ENCODE measurements at places on chromosomes 2 and 18.

DNA sequence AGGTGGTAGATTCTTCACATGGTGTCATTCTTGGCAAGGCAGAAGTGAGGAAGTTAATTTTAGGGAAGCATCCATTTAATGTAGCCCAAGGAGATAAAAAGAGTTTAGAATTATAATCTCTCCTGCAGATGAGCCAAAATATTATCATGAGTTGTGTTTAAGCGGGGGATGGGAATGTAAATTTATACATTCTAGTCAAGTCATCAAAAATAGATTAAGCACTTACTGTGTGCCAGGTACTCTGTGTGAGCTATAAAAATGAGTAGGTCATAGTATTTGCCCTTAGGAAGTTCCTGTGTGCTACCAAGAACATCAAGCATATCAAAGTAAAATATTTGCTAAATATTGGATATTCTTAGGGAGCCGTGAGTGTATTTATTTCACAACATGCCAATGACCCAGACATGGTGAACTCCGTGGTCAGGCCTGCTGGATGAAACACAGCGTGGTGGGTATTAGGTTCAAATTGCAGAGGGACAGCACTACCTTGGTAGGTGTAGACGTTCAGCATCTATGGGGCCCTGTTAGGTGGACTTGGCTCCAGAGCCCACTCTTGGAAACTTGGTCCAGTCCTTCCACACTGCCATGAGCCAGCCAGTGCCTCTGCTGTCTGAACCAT, 37.4 kb downstream of the MEIS1 start:
- DNase-seq, result no peak

- peak; percentile 38 for DNase-seq
Observed at GRCh38 chr18:68757126-68757525, 40.8 kb upstream of the CCDC102B start.

- DNase-seq, result no peak
Observed at GRCh38 chr2:41957431-41957830, 90.4 kb upstream of the PKDCC start.

DNA sequence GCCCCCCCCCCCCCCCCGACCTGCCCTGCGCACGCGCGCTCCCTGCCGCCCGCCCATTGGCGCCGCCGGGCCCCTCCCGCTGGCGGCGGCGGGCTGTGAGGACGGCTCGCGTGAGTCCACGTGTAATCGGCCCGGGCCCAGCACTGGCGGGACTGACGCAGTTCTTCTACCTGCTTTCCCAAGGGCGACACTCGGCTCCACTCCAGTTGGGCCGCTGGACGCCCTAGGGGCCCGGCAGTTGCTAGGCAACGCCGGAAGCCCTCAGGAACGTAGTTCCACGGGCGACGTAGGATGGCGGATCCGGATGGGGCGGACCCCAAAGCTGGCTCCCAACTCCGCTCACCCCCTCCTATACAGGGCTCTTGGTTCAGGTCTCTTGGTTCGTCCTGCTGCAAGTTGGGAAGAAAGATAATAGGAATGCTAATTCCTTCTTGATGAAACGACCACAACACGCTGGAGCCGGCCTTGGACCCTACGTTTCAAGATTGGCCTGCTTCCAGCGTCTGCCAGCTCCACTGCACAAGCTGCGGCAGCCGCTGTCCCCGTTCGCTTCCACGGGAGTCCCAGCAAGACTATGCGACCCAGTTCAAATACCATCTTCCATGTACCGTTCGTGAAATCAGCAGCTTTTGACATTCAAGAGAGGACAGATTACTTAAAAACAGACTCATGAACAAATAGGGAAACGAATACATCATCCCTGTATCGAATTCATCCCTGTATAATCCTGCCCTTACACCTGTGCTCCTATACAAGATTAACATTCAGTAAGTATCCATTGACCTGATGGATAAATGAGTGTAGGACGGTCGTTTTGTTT, 415 bp upstream of the MCFD2 start:
- DNase-seq, result peak; percentile 94

DNA sequence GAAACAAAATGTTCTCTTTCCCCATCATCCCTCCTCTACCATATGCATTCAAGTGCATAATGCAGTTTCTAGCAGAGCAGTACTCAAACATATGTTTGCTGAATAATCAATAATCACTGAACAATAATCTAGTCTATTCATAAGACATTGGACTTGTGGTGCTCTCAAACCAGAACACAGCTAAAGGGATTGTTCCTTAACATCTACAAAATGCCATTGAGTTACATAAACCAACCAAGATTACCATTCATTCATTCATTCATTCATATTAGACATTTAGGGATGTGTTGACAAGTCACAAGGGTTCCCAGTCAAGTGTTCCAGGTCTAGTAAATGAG, 3.9 kb downstream of the CLHC1 start:
- no peak for DNase-seq

GRCh38 chr18:46338766-46339165, 234.6 kb downstream of the HAUS1 start:
- no peak for DNase-seq

GRCh38 chr18:74608681-74609080, 11.0 kb downstream of the ZNF407 start:
- DNase-seq, result no peak
